ENCODE measurements at places on chromosomes 13 and 19. TPM values are rescaled to one million over a fixed set of nuclear protein-coding genes. Genes with fewer than 3 reads are reported as not detected.

Gene IGFL2
- not detected for total RNA-seq

Gene LILRA1
- total RNA-seq: not detected

DNA sequence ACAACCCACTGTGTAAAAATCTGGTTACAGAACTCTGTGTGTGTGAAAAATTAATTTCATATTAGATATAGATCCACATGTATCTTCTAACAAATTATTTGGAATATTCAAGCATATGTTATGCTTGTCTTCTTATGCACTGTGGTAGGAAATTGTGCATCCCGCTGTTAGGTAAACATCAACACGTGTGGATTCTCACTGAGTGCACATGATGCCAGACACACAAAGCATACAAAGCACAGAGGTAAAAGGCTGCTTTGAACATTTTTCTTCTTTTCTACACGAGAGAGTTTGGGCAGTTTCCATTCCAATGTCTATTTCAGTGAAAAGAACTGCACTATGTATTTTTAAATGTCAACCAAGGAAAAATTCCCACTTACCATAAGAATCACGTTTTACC, 354.9 kb downstream of the PCDH9 start:
- ATAC-seq: no peak

DNA sequence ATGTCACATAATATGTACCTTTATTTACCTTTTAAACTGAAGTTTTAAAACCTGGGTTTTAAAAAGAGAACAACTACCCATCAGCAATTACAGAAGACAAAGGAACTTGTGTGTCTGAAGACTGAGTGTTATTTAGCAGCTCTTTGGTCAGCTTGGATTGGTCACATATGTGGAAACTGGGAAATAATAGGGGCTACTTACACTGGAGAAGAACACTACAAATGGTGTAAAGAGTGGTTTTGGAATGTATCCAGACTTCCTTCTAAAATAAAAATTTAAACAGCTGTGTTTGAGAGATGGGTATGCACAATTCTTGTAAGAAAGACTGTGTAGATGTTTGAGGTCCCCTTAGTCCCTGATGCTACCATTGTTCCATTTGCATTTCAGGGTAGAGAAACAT, 13.3 kb downstream of the TNFRSF19 start:
- no peak for ATAC-seq
